ENCODE measurements at places on chromosomes 12 and 14. TPM values are rescaled to one million over a fixed set of nuclear protein-coding genes. Genes with fewer than 3 reads are reported as not detected.
A peak's percentile ranks its signal among the peaks of the same experiment; 100 is the strongest.

DNA sequence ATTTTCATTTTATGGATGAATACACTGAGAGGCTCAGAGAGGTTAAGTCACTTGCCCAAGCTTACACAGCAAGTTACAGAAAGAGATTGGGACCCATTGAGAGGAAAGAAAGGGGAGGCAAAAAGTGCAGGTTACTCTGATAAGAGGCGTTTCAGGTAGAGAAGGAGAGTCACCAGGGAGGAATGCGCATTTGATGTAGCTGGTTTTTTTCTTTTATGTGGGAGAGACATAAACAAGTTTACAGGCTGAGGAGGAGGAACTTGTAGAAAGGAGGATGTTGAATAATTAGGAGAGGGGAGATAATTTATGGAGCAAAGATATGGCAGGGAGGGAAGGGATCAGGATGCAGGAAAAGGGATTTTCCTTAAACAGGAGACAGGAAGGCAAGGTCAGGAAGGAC, 297.0 kb downstream of the PCNX1 start:
- H3K27ac ChIP-seq = no peak overlapping the region
- H3K4me3 ChIP-seq = no peak overlapping the region
- H3K27me3 ChIP-seq = no peaks in the 10 kb centered on the region
- H3K4me1 ChIP-seq = no peaks in the 10 kb centered on the region
- H3K36me3 ChIP-seq = no peaks in the 10 kb centered on the region
- DNase-seq = no peak

DNA sequence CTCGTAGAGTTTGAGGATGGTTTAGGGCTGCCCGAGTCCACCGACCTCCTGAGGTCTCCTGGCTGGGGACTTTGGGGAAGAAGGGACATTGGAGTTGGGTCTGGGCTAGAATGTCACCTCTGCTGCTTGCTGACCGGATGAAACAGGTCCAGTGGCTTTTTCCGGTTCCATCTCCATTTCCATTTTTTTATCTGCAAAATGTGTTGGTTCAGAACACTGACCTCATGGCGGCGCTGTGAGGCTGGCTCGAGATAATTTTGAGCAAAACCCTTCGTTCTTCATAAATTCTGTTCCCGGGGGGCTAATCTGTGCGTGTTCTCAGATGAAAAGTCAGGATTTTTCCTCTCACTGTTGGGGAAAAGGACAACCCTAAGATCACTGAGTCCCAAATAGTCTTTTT, 11.7 kb upstream of the MYL2 start:
- peaks cover 3% of the 10 kb centered on the region for H3K4me1 ChIP-seq
- no peaks in the 10 kb centered on the region for H3K36me3 ChIP-seq
- H3K4me3 ChIP-seq = no peak overlapping the region
- DNase-seq = no peak

BDKRB1 gene
- total RNA-seq = 0.24 TPM

DNA sequence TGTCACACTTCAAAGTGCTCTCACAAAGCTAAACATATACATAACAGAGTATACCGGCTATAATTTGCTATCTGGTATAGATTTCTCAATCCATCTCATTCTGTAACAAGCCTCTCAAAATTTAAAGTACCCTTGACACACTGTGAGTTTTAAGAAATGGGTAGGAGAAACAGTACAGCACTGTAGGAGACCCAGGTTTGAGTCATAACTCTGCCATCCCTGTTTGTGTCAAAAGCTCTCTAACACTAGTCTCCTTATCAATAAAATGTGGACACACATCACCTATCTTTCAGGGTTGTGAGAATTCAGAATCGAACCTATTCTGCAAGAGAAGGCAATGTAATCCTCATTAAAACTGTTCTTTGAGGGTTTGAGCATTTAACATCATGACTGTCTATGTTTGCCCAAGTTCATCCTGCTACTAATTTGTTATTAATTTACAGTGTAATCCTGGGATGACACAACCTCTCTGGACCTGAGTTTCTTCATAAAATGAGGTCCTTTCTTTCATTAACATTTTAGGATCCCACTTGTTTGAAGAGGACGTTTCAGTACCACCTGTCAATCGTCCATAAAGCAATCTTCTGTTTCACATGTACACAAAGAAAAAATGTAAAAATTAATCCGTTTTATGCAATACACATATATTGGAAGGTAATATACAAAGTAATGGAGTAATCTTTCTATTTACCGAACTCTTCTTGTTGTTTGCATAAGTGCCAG, 12.1 kb downstream of the SPTSSA start:
- H3K36me3 ChIP-seq = peaks cover 42% of the 10 kb centered on the region
- no peak overlapping the region for H3K27ac ChIP-seq

TAS2R10 gene
- 0.29 TPM for total RNA-seq

C14orf132 gene
- 60.7 TPM for total RNA-seq

SLC5A8 gene
- total RNA-seq = 8.8 TPM

NCOR2 gene
- total RNA-seq = 386 TPM

- no peak overlapping the region for H3K4me3 ChIP-seq
- no peak overlapping the region for H3K27ac ChIP-seq
- H3K4me1 ChIP-seq = no peaks in the 10 kb centered on the region
- DNase-seq = no peak
Measured at GRCh38 chr14:69559581-69560011, 15.1 kb downstream of the CCDC177 start.

GRCh38 chr12:109110988-109111495, 5.3 kb upstream of the ACACB start:
- H3K4me1 ChIP-seq = peaks cover 25% of the 10 kb centered on the region
- no peaks in the 10 kb centered on the region for H3K27me3 ChIP-seq
- peak overlapping the region; percentile 57 for H3K4me3 ChIP-seq
- DNase-seq = peak; percentile 93

ACVR1B gene
- 44.9 TPM for total RNA-seq

DNA sequence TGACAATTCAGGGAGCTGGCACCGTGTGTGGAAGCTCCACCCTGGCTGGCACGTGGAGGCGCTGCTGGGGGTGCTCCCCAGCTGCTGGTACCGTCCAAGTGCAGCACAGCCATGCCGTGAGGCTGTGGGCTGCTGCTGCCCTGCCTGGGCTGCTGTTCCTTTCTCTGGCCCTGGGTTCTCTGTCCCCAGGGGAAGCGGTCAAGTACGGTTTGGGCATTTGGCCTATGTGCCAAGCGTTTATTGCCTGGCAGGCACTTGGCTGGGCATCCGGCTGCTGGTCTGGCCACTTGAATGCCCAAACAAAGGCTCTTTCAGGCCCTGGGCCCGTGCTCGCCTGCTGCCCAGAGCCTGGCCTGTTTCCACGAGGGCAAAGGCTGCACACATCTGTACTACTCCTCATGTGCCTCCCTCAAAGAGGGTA, 39.6 kb downstream of the RHOF start:
- no peak overlapping the region for H3K27ac ChIP-seq
- peak; percentile 71 for DNase-seq
- peaks cover 9% of the 10 kb centered on the region for H3K36me3 ChIP-seq
- H3K4me3 ChIP-seq = no peak overlapping the region
- H3K4me1 ChIP-seq = no peaks in the 10 kb centered on the region

POTEG gene
- total RNA-seq = not detected

- no peak overlapping the region for H3K4me3 ChIP-seq
- no peak overlapping the region for H3K27ac ChIP-seq
- H3K27me3 ChIP-seq = peaks cover 29% of the 10 kb centered on the region
- H3K36me3 ChIP-seq = no peaks in the 10 kb centered on the region
- H3K4me1 ChIP-seq = peaks cover 38% of the 10 kb centered on the region
- DNase-seq = peak; percentile 49
Measured at GRCh38 chr14:103105580-103106150, 11.1 kb downstream of the EXOC3L4 start.

PROX2 gene
- not detected for total RNA-seq

HCAR3 gene
- 1.3 TPM for total RNA-seq

PEX5 gene
- total RNA-seq = 50.2 TPM

DNA sequence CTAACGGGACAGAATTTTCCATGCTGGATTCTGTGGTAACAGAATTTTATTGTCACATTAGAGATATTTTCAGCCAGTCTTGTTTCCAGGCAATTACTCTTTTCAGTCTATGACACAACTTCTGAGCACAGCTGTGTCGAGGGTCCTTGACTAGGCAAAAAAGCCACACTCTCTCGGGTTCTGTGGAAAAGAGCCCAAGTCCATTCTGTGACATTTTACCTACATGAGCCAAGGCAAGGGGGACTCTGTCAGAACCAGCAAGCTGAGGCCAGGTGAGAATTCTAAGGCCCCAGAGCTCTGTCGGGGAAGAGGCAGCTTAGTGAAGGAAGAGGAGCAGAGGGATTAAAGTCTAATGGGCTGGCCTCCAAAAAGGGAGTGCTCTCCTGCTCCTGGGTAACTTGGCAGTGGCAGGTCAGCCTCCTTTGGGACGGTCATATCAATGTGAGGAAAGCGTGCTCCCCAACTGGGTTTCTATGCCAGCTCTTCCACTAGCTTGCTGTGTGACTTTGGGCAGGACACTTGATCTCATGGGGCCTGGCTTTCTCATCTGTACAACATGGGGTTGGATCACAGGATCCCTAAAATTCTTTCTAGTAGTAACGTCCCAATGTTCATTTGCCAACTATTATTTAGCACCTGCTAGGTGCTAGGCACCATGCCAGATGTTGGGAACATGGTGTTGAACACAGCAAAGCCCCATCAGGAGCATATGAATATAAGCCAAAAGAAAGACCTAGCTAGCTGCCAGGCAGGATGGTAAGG, 16.0 kb upstream of the RIC8B start:
- H3K27ac ChIP-seq = no peak overlapping the region
- no peaks in the 10 kb centered on the region for H3K36me3 ChIP-seq
- H3K4me3 ChIP-seq = no peak overlapping the region
- no peak for DNase-seq
- H3K27me3 ChIP-seq = no peaks in the 10 kb centered on the region
- no peaks in the 10 kb centered on the region for H3K4me1 ChIP-seq

DNA sequence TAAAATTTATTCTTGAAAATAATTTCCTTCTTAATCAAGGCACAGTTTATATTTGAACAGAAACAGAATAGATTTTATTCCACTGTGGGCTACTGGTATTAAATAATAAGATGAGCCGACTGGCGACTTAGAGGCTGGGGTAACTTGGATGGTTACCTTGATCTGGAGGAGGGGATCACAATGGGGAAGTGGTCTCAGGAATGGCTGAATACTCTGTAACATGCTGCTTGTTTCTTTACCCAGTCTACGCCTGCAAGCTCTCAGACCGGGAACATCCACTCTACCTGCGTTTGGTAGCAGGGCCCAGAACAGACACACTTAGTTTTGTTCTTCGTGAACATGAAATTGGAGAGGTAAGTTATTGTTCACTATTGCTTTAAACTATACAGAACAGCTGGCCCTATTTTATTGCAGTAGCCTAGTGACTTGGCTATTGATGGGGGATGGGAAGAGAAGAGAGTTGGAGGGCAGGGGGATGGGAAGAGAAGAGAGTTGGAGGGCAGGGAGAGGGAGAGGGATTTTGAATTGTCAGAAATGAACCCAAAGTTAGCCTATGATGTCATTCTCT, 67.9 kb downstream of the GNS start:
- no peak overlapping the region for H3K4me3 ChIP-seq
- H3K27me3 ChIP-seq = no peaks in the 10 kb centered on the region
- DNase-seq = no peak
- H3K4me1 ChIP-seq = peaks cover 18% of the 10 kb centered on the region
- no peak overlapping the region for H3K27ac ChIP-seq

EIF4B gene
- total RNA-seq = 385 TPM

- DNase-seq = no peak
- no peak overlapping the region for H3K27ac ChIP-seq
- no peak overlapping the region for H3K4me3 ChIP-seq
- H3K4me1 ChIP-seq = no peaks in the 10 kb centered on the region
Measured at GRCh38 chr12:94987076-94987669, 16.3 kb downstream of the NDUFA12 start.

RAPGEF3 gene
- 60.2 TPM for total RNA-seq

PRKAB1 gene
- total RNA-seq = 90.3 TPM

KLRG1 gene
- total RNA-seq = 8.9 TPM

ARHGAP9 gene
- total RNA-seq = 29.2 TPM

GRCh38 chr14:32208490-32208889, 5.4 kb upstream of the RNU6-8 start:
- H3K4me1 ChIP-seq = no peaks in the 10 kb centered on the region
- no peak overlapping the region for H3K27ac ChIP-seq
- H3K4me3 ChIP-seq = no peak overlapping the region
- DNase-seq = no peak

DNA sequence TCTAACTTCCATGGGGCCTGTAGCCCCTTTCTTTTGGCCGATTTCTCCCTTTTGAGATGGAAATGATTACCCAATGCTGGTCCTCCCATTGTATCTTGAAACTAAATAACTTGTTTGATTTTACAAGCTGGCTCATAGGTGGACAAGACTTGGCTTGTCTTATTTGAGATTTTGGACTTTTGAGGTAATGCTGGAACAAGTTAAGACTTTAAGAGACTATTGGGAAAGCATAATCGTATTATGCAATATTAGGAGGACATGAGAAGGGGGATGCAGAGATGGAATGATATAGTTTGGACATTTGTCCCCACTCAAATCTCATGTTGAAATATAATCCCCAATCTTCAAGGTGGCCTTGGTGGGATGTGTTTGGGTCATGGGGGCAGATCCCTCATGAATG, 49.2 kb upstream of the LYZ start:
- no peaks in the 10 kb centered on the region for H3K36me3 ChIP-seq
- no peak for DNase-seq
- no peaks in the 10 kb centered on the region for H3K4me1 ChIP-seq
- H3K27ac ChIP-seq = no peak overlapping the region
- no peak overlapping the region for H3K4me3 ChIP-seq
- H3K27me3 ChIP-seq = no peaks in the 10 kb centered on the region

Data from upper lobe of left lung (tissue), 6 donors.